ENCODE measurements at places on chromosomes 4 and X.

- DNase-seq: no peak
These were observed 60.7 kb upstream of the DHRSX start for GRCh38 chrX:2561456-2561855.

DNA sequence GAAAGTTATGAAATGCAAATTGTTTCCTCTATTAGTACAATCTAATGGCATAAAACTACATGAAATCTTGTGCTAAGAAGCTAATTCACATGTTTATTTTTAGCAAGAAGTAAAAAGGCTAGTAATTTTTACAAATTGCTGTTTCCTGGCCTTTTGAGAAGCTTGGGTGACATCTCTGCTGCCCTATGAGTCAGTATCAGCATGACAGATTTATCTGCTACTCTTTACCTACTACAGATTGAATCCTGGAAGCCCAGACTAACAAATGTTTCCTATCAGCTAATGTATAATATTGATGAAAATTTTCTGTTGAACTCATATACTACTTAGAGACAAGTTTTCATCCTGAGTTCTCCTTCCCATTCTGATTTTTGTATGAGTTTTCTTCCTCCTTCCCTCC, 232.4 kb downstream of the DCTD start:
- DNase-seq: no peak

- peak; percentile 93 for DNase-seq
These were observed 6.7 kb upstream of the HSD17B10 start for GRCh38 chrX:53440621-53441517.

- DNase-seq: no peak
These were observed 12.7 kb upstream of the UBA6 start for GRCh38 chr4:67713529-67714247.

DNA sequence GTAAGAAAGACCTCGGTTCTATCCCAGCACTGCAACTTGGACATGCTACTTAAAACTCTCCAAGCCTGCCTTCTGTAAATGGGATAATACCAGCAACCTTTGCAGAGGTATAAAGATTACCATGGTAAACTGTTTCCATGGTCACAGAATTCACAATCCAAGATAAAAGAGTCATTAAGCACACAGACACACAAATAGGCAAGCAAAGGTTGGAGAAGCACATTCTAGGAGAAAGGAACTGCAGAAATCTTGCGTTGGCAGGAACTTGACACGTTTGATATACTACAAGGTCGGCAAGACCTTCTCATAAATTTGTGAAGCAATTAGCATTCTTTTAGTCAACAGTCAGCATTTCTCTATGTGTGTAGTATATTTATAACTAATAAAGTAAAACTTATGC, 12.3 kb upstream of the CHRNA9 start:
- no peak for DNase-seq

- DNase-seq: no peak
These were observed 1501.5 kb upstream of the TENM3 start for GRCh38 chr4:180741703-180742102.

DNA sequence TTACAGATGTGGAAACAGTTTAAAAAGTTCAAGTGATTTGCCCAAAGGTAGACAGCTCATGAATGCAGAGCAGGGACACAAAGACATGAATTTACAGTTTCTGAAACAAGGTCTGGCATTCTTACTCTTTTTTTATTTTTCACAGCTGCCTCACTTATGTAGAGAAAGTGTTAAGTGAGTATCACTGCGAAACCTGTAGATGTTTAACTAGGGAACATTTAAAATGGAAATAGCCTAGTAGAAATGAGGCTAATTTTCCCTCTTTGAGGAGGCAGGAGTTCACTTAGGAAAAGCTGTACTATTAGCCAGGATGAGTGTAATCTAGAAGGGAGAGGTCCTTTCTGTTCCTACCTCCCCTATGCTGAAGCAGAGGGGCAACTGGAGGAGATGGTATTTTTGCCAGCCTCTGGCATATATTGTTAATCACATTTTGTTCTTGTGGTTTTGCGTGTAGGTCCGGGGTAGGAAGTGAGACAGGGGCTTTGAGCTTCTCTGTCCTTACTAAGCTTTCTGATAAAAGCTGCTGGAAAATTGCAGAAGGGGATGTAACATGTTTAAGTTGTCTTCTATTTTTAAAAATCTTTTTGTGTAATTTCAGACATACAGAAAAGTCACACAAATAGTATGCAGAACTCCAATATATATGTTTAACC, 492.8 kb upstream of the NR3C2 start:
- DNase-seq: no peak

- DNase-seq: no peak
These were observed 43.1 kb downstream of the GASK1B start for GRCh38 chr4:158129694-158130093.

DNA sequence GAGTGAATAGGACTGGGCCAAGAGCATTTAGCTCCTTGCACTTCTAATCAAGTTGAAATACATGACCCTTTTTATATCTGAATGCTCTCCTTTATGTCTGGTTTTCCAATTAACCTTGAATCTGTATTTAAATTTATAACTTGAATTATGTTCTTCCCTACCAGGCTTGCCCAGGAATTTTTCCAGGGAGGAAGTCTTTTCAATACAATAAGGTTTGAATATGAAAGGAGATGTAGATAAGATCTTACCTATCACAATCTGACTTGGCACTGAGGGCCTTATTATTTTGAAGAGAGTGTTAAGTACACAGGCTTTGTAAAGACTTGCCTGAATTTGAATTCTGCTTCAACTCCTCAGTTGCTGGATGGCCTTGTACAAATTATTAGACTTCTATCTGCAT, 555.7 kb downstream of the PCDH7 start:
- DNase-seq: no peak

DNA sequence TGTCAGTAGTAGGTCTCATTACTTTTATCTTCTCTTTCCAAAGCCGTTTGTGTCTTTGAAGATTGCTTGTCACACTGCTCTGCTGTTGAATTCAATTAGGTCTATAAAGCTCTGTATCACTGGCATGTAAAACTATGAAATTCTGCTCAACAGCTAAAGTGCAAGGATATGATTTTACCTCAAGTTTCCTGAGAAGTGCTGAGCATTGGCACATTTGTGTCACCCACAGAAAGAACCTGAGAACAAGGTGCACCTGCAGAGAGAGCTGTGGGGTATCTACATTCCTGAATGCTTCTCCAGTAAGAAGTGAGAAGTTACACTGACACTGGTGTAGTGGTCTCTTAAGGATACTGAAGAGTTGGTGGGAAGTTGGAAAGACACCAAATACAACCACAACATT, 274.0 kb downstream of the INPP4B start:
- DNase-seq: no peak

DNA sequence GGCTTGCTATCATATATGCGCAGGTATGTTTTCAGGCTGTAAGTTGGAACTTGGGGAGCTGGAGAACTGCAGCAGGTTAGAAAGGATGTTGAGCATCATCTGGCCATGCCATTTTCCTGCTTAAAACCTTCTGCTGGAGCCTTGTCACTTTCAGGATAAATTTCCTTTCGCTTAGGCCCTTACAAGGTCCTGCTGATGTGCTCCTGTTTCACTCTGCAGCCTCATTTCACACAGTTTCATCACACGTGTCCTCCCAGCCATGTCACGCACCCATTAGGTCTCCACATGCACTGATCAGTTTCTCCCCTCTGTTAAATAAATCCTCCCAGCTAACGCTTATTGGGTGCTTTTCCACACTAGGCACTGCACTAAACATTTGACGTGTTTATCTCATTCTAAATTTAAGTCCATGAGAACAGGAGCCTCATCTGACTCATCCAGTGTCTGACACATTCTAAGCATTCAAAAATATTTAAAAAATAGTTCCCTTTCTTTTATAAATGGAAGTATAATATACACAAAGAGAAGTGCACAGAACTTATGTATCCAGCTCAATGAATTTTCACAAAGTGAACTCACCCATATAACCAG, 14.5 kb downstream of the SOD3 start:
- no peak for DNase-seq

- DNase-seq: no peak
These were observed 28.1 kb upstream of the RASL11B start for GRCh38 chr4:52833941-52834525.

DNA sequence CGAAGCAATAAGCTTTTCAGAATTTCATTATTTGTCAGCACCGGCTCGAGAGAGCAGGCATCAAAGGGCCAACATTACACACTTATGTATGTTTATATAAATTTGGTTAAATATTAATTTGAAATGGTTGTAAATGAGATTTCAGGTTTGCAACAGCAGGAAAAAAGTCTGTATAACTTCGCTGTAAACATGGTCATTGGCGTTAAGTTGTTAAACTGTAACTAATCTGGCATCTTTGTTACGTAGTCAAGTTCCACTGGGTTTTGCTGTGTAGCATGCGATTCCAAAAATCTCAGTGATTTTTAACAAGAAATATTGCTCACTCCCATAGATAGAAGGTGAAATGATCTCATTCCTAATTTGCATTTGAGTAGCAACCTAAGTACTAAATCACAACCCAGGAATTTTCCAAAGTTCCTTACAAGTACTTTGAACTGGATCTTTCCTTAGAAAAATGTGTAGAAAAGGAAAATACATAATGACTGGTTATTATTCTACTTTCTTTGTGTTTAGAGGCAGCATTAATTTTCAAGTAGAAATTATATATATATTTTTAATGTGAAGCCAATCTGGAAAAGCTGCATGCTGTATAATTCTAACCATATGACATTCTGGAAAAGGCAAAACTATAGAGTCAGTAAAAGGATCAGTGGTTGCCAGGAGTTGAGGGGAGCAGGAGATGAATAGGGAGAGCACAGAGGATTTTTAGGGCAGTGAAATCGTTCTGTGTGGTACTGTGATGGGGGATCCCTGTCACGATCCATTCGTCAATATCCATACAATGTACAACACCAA, 222.1 kb downstream of the CBR4 start:
- no peak for DNase-seq

DNA sequence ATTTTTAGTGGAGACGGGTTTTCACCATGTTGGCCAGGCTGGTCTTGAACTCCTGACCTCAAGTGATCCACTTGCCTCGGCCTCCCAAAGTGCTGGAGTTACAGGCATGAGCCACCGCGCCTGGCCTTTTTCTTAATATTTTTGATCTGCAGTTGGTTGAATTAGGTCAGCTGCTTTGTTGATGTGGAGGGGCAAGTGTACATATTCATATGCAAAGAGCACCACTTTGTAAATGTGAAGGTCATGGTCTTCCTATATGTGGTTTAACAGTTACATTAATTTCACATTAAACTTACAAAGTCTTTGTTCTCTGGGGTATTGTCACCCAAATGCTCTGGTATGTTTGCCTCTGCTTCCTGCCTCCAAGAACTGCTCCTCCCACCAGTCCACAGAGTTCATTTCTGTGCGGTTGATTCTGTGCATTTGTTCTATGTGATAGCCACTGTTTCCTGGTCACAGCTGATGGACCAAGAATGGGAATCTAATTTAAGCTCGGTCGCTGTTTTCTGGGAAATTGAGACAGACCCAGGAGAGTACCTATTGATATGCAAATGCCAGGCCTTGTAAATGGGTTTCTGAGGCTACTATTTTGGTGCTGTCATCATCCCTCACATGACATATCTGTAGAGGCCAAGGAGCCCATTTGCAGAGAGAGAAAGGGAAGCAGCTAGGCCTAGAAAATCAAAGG, 26.9 kb upstream of the HPSE start:
- DNase-seq: no peak

DNA sequence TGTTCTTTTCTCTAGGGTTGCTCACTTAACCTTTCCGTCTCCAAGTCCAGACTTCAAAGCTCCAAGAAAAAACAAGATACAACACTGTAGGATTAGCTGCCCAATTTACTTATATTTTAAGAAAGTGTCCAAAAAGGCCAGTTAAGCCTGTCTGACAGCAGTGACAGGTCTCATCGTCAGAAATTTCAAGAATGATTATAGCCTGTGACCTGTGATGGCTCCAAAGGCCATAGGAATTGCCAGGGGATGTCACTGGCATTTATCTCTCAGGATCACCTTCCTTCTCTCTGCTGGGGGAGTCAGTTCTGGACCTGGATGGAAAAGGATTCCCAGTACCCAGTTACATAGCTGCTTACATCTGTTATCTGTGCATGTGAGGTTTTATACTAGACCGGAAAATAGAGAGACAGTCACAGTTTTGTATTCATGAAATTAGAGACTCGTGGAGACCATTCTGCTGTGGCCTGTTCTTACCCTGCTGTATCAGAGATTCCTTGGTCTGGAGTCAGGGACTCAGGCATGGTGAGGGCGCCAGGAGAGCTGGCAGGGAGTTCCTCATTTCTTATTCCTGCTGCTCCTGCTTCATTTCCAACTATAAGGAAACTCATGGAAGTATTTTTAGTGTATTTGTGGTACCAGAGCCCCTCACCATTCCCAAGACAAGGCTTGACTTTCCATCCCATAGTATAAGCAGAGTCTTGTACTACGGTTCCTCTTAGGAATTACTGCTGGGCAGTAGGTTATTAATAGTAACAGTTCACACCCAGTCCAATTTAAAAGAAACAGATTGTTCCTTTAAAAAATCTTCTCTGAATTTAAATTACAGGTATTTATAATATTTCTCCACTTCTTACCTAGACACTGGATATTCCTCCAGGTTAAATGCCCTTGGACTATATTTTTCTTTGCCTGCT, 220.8 kb downstream of the SHROOM3 start:
- no peak for DNase-seq

GRCh38 chrX:97027384-97027922, 143.7 kb downstream of the RPA4 start:
- no peak for DNase-seq

DNA sequence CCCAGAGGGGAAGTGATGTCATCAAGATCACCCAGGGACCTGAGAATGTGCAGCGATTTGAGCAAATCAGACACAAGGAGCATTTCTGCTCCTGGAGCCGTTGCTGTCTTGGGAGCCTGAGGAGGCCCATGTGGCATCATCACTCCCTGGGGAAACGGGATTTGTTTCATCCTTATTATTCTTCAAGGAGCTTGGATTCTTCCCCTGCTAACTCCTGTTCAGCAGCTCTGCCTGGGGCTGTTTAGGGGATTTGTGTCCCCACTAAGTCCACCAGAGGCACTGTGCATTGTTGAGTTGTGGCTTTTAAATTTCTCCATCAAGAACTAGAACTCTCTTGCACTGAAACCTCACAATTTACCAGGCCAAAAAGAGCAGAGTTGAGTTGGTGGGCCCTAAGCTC, 104.2 kb upstream of the MSX1 start:
- no peak for DNase-seq

GRCh38 chrX:40266490-40267333, 169.0 kb upstream of the BCOR start:
- DNase-seq: peak; percentile 87
